Activated CD4-positive, CD25-positive, alpha-beta regulatory T cell treated with anti-CD3 and anti-CD28 coated beads, Interleukin-2, amount 50 U/mL, for 16 hours (primary cell): ENCODE measurements at places on chromosomes 2 and 18.

GRCh38 chr2:207216457-207216856 is 50.7 kb upstream of the KLF7 start:
- no peak for DNase-seq

DNA sequence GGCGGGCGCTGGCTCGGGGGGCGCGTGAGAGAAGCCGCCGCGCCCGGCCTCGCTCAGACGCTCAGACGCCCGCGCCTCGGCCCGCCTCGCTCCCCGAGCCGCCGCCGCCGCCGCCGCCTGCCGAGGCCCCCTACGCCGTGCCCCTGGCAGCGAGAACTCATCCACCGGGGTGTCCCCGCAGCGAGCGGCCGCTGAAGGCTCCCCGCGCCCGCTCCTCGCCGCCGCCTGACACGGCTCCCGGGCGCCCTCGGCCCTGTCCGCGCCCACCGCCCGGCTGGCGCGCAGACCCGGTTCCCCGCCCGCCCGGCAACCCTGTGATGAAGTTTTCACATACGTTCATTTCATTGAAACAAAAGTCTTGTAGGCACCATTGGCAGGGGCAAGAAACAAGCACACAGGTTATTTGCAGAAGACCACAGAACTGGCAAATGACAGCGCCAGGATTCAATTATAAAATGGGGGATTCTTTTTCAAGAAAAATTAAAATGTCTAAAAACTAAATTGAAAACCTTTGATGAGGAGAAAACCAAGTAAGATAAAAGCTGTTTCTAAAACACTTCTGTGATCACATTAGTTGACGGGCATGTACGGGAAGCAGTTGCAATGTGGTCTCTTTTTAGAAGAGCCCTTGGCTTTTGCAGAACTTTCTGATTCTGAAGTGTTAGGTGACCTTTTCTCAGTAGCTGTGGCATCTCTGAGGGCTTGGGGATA is 50.5 kb upstream of the TUBA3D start:
- DNase-seq, result no peak

- no peak for DNase-seq
Measured at GRCh38 chr18:55421308-55421614, 166.7 kb downstream of the TCF4 start.

DNA sequence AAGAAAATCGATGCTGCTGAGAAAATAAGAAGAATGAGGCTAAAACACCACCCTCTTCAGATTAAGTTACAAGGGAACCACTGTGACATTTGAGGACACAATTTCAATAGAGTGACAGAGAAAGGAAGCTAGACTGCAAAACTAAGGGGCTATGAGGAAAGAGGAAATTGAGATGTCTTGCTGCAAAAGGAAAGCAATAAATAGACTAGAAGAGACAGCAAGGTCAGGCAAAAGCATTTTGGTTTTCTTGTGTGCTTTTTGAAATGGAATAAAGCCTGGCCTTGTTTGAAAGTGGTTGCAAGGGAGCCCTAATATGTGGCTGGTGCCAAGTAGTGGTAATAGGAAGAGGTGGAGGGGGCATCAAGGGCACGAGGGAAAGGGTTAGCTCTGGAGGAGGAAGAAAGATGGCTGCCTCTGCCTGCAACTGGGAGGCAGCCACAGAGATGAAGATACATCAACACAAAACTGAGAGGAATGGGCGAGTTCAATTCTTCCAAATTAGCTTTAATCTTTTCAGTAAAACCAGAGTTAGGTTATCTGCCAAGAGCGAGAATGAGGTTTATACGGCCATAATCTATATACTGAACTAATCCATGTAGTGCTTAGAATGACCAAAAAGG is 1.2 kb upstream of the MRO start:
- DNase-seq, result no peak

- no peak for DNase-seq
Measured at GRCh38 chr2:141392517-141393213, 738.2 kb downstream of the LRP1B start.

DNA sequence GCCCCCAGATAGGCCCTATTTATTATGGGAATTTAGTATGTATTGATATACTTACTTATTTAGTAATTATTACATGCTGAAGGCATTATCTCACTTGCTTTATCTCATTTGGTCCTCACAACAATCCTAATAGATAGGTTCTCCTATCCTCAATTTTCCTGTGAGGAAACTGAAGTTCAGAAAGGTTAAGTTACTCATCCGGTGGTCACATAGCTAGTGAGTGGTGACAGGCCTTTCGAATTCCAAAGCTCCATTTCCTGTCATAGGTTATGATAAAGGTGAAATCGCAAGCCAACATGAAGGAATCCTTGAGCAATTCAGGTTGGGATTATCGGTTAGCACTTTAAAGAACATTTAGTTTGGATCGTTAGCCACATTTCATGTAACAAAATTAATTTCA is 33.3 kb downstream of the NAB1 start:
- DNase-seq, result no peak

DNA sequence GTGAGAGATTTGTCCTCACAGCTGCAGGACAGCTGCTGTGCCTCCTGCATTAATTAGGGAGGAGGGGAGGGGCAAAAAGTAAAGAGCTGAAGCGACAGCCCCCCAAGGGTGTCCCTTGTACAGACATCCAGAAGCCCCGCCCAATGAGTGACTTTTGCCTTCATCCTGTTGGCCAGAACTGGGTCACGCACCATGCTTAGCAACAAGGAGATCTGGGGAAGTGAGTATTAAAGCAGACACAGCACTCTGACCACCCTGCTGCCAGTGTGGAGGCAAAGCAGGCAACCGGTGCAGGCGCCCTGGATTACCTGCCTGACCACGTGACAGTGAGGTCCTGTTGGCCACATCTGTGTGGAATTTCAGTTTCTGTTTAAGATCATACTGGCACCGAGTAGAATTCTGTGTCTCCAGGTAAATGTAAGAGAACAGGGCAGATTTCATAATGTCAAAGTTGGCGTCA is 21.5 kb upstream of the BIN1 start:
- no peak for DNase-seq

DNA sequence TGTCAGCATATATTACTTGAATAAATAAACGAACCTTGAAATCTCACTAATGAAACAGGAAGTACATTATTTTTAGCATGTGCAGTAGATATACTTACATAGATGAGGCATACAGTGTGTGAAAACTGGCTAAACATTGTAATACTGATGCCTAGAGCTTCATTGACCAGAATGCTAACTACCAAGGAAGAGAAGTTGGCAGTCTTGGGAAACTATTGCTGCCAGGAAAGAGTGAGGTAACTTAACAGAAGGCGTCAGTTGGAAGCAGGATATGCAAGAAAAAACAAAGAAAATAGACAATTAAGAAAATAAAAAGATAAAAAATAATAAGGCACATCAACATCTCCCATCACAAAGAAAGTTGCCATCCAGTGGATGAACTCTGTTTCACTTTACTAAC is 963.0 kb downstream of the TDRD15 start:
- DNase-seq, result no peak

DNA sequence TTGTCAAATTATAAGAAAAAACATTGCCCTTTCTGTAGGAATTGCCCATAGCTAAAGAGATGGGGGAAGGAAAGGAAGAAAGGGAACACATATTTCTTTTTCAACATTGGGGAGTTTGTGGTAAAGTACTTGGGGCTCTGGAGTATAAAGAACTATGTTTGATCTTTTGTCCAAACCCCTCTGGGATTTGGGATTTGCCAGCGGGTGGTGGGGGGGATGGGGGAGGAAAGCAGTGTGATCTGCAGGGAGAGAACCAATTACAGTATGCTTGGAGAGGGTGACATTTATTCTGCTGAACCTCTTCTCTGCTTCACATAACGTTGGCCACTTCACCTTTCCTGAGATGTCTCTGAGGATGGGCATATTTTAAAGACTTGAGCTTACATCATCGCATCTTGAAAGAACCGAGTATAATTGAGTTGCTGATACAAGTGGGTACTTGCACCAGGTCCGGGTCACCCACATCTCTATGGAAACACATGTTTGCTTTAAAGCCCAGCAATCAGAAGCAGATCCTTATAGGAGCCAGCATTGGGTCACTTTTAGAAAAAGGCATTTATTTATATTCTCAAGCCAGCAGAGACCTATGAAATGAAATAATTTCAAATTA is 73.1 kb downstream of the SPATS2L start:
- no peak for DNase-seq

- DNase-seq, result no peak
Measured at GRCh38 chr18:39840406-39840805, 2114.6 kb upstream of the PIK3C3 start.

DNA sequence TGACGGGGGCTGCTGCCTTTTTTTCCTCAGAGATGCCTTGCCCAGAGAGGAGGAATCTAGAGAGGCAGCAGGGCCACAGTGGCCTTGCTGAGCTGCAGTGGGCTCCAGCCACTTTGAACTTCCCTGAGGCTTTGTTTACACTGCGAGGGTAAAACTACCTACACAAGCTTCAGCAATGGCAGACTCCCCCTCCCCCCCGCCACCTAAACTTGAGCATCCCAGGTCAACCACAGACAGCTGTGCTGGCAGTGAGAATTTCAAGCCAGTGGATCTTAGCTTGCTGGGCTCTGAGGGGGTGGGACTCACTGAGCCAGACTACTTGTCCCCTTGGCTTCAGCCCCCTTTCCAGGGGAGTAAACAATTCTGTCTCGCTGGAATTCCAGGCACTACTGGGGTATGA is 11.8 kb downstream of the SYT4 start:
- DNase-seq, result no peak

- DNase-seq, result no peak
Measured at GRCh38 chr2:26757873-26758789, 6.0 kb upstream of the SLC35F6 start.

DNA sequence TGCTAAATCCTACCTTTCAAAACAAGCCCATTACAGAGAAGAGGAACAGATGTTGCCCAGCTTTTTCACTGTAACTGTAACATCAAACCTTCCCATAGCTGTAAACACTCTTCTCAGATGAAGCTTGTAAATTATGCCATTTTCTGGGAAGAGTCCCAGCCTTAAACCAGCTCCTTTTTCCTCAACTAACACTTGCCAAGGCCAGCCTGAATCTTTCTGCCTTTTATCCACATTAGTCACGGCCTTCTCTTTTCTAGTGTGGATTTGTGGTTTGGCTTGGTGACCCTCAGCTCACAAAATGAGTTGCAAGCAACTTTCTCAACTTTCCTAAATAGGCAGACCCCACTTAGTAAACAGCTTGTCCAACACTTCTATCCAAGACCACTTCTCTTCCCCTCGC is 90.2 kb downstream of the CABLES1 start:
- no peak for DNase-seq

- peak; percentile 24 for DNase-seq
Measured at GRCh38 chr2:32009516-32010256, 1.1 kb downstream of the MEMO1 start.

- no peak for DNase-seq
Measured at GRCh38 chr18:677145-677544, 19.7 kb downstream of the TYMS start.

DNA sequence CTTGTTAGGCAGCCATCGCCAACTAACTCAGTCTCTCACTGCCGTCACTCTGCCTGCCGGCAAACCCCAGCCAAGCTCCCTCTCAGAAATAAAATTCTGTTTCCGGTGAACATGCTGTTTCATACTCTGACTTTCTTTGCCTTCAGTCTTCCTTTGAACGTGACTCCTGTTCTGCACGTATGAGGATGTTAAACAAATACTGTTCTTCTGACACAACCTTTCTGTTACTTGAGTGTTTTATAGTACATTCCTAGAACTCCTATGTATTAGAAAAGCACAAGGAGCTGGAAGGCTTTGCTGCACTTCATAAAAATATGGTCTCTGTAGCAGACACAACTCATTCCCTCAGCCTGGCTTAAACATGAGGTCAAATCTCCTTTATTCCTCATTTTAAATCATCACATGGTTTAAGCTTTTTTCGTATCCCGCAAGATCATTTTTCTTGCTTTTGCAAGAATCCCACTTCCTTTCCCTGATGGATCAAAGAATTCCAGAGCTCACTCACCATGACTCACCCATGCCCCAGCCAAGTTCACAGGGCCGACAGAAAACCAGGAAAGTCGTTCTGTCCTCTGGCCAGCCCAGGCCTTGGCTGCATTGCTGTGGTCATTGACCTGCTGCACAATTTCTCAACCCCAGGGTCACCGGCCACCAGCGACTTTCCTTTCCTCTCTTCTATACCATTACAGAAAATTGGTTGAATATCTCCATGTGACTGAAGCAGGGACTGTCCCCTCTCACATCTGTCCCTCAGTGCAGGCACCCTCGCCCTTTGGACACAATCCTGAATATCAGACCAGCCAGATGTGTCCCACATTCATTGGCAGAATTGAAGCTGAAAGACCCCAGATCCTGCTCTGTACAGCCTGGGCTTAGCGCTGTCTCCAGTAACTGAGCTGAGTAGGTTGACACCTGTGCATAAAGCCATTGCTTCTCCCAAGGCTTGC is 183.1 kb upstream of the ARL4C start:
- DNase-seq, result no peak

GRCh38 chr18:39909706-39910105 is 2045.3 kb upstream of the PIK3C3 start:
- no peak for DNase-seq

DNA sequence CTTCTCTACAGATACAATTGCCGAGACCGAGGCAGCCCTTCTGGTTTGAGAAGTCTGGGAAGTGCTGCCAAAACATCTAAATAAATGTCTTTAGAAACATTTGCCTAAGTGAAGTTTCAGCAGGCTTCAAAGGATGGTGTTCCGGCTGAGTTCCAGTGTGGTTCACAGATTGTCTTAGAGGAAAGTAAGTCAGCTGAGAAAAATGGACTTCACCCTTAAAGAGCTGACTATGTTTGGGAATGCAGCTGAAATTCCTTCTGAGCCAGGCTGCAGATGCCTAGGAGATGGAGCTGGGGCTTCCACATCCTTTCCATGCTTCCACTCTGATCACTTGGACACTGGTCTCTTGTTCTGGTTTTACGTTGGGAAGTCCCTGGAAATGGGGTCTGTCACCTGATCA is 83.6 kb downstream of the FHOD3 start:
- no peak for DNase-seq

- no peak for DNase-seq
Measured at GRCh38 chr2:156947261-156947660, 310.2 kb upstream of the GALNT5 start.

DNA sequence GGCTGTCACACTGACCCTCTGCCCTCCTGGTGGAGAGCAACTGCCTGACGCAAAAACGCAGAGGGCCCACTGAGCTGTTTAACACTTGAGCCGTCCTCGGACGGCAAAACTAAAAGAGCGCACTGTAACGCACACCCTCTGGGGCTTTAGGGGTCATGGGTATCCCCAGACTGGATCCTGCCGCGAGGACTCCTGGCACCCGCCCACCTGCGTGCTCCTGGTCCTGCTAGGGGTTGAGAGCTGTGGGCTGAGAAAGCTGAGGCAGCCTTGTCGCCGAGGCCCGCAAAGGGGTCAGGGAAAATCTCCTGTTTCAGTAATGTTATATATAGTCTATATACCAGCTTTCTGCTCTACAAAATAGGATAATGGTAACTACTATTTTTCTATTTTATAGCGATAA is 39.1 kb downstream of the MDH1 start:
- no peak for DNase-seq

- DNase-seq, result no peak
Measured at GRCh38 chr18:66344227-66344626, 259.7 kb downstream of the CDH19 start.

DNA sequence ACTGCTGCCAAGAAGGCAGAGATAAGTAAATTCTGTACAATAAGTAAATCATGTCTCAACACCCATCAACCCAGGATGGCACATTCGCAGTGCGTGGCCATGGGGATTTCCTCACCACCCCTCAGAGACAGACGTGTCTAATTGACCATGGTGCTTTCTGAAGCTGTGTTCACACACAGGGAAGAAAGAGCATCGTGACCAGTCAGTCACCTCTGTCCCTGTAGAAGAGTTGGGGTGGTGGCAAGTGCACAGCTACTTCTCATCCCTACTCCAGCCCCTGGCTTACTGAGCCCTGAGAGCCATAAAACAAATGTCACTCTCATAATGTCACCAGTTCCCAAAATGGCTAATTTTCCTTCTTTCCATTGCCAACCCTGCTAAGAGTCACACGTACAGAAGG is 31.3 kb upstream of the MLPH start:
- DNase-seq, result no peak
